Stimulated activated CD8-positive, alpha-beta memory T cell treated with anti-CD3 and anti-CD28 coated beads, Interleukin-4, amount 100 ng/mL, for 1 hour (primary cell): ENCODE measurements at places on chromosomes 7 and 10.

DNA sequence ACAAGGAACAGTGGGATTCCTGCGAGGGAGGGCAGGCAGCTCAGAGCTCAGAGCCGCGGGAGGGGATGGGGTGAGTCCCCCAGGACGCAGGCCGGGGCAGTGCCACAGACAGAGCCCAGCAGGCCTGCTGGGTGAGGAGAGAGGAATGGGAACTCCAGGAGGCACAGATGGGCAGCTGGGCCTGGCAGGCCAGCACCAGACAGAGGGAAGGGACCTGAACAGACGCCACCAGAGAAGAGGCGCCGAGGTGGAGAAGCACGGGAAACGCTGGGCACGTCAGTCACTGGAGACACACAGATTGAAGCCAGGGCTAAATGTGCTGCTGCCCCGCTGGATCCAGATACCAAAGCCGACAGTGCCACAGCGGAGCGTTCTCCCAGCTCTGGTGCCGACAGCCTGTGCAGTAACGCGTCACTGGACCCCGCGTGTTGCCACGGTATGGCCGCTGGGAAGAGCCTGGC is 225.8 kb downstream of the MAD1L1 start:
- no peak for DNase-seq

GRCh38 chr10:129386415-129387257 is 80.4 kb upstream of the MGMT start:
- DNase-seq: no peak

DNA sequence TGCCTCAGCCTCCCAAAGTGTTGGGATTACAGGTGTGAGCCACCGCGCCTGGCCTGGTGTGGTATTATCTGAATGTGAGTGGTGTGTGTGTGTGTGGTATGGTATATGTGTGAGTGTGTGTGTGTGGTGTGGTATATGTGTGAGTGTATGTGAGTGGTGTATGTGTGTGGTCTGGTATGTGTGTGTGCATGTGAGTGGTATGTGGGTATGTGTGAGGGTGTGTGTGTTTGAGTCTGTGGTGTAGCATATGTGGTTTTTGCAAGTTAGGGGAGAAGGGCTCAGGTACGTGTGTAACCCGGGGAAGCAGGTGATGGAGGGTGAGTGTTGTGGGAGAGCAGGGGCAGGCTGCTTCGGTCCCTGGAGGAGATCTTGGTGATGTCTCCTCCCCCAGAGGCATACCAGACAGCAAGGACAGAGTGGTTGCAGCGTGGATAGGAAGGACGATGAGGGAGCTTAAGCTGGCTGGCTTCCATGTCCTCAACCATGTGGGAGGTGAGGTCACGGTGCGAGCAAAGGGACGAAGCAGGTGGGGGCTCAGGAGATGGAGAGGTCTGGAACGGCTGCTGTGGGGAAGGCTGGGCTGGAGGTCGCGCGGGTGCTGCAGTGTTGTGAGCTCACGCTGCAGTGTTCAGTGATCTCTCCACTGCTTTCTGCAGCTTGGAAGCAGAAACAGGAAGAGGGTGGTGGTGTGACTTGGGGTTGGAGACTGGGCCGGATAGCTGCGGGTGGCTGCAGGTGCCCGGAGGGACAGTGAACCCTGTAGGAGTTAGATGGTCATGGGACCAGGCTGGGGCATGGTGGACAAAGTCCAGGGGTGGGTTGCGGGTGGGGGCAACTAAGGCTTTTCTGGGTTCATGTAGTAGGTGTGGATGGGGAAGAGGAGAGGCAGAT is 5.0 kb downstream of the ZYX start:
- no peak for DNase-seq

DNA sequence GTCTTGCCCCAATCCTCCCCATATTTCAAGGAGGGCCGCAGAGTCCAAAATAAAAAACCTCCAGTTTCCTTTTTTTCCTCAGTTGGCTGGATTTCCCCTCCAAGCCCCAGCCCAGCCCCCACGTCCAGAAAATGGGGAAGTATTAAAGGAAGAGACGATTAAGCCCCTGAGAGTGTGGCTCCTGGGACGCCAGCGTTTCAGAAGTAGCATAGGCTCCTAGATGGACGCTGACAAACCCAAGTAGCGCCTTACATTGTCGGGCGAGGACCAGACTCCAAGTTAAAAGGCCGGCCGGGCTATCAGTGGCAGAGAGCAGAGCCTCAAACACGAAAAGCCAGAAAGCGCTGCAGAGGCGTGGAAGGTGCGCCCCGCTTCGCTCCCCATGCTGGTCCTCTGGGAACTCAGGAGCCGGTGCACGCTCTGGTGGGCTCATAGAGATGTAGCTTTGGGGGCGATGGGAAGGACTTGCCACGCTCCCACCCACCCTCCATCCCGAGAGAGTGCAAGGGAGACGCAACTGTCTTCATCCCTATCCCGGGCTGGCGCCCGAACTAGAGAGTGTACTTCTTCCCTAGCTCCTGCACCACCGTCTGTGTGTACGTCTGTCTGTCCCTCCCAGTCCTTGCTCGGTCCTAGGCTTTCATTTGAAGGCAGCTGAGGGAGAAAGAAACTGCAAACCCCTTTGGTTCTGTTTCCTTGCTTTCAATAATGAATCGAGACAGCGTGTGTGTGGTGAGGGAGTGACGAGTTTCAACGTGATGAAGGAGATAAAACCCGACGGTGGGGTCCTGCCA is 6.3 kb upstream of the EMX2 start:
- no peak for DNase-seq

DNA sequence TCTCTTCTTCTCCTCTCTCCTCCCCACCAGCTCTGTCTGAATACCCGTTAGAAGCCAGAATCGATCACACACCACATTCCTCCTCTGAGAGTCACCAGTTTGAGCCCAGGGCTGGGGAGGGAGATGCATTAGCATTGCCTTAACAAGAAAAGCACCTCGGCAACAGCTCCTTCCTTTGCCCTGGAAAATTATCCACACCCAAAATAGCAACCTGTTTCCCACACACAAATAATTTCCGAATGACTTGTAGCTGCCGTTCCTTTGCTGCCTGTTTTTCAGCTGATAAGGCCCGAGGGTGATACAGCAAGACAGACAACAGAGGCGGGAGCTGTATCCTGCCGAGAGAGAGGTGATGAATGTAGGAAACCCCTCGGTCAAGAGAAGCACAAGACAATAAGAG is 91.3 kb downstream of the CPXM2 start:
- DNase-seq: no peak

GRCh38 chr10:131888186-131888604 is 12.6 kb upstream of the PPP2R2D start:
- DNase-seq: no peak

DNA sequence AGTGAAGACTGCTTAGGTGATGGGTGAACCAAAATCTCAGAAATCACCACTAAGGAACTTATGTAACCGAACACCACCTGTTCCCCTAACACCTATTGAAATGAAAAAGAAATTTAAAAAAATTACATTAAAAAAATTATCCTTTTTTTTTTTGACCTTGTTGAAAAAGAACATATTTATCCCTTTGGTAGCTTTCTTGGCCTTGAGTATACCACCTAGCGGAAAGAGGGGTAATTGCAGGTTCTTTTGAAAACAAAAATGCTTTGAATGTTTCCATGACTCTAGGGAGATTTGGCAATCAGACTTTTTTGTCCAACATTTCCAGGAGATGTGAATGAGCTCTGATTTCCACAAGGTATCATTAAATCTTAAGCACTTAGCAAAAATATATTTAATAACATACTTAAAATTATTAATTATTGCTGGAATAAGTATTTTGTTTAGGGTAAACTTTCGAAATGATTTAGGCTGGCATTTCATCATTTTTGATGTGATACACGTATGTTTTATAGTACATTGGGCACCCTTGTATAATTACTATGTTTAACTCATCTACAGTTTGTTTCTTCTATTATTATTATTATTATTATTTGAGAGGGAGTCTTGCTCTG is 47.0 kb upstream of the ELMO1 start:
- no peak for DNase-seq

GRCh38 chr10:14063531-14064285 is 267.0 kb downstream of the FRMD4A start:
- no peak for DNase-seq
